C1 segment of cervical spinal cord (tissue), 14 donors: ENCODE measurements at places on chromosomes 5 and 9.

DNA sequence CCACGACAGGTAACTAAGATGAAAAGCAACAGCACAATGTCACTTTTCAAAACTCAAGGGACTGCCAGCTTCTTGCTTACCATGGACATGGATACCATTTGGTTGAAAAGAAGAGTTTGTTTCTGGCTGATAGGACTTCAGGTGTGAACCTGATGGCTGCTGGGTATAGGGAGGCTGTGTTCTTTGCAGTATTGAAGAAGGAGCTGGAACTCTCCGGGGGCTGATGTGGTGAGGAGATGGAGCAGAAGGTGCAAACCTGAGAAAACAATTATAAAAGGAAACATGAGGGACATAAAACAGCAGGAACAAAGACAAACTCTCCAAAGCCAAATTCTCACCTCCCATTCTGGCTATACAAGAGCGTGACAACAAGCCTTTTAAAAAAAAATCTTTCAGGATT lies 330.1 kb upstream of the RFX3 start:
- DNase-seq, result no peak

GRCh38 chr9:89314955-89315354 lies 3.3 kb upstream of the SECISBP2 start:
- no peak for DNase-seq

DNA sequence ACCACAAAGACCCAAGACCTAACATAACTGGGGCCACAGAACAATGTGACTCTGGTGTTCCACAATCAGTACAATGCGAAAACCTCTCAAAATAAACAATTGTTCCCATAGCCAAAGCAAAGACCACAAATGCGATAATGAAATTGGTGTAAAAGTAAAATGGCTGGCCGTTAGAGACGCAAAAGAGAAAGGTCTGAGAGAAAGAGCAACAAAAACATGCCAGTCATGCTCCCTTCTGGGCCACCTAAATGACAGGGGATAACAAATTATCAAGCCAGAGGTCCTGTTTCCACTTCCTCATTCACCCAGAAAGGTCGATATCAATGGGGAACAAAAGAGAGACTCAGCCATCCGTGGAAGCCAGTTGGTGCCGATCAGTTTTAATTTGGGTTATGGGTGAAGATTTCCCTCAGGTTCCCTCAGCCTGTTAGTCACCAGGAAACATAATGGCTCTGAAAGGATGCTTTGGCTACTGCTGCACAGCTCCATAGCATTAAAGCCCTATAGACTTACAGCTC lies 9.2 kb upstream of the CFAP95 start:
- no peak for DNase-seq

- no peak for DNase-seq
These were observed 63.2 kb downstream of the SNX24 start for GRCh38 chr5:122908662-122909061.

- DNase-seq, result peak; percentile 9
These were observed 6.1 kb upstream of the CACFD1 start for GRCh38 chr9:133453651-133454050.

DNA sequence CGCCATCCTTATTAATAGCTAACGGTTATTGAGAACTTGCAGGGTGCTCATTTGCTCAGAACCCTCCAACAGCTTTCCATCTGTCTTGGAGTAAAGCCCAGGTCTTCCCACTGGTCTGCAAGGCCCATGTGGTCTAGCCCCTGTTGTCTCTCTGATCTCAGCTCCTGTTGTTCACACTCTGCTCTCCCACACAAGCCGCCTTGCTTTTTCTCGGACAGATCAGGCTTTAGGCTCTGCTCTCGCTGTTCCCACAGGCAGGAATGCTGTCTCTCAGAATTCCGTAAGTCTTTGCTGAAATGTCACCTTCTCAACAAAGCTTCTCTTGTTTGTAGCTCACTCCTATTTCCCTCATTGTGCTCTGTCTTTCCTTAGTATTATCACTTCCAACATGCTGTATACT lies 34.3 kb downstream of the GPR107 start:
- no peak for DNase-seq

GRCh38 chr5:51380603-51381207 lies 2.5 kb upstream of the ISL1 start:
- no peak for DNase-seq

DNA sequence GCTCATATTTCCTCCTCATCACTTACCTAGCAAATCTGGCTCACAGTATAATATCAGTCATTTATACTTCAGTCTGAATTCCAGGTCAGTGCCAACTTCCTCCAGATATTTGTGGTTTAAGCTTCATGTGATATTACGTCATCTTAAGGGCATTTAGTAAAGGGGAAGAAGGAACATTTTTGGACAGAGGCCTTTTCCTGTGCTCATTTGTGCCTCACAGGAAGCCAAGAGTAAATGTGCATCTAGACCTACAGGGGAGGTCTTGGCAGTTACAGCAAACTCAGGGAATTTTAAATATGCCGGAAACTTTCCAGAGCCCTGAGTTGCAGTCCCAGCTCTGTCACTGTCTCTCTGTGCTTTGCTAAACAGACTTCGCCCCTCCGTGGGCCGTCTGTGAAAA lies 12.3 kb upstream of the KCNIP1 start:
- no peak for DNase-seq

DNA sequence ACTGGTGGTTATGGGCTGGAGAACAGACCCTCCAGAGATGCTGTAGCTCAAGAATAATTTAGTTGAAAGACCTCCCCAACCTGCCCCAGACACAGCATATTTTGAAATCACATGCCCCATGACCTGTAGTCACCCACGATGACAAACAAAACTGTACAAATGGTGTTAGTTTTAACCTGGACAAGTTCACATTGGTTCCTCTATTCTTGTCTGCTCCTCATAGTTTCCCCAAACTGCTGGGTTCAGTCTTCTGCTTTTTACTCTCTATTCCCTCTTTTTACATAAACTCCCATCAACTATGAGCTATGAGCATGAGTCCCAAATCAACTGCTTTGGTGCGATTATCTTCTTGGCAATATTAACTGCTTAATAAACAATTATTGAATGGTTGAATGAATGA lies 365.3 kb upstream of the CLINT1 start:
- DNase-seq, result no peak

- no peak for DNase-seq
These were observed 16.8 kb downstream of the KLF4 start for GRCh38 chr9:107472581-107473340.

DNA sequence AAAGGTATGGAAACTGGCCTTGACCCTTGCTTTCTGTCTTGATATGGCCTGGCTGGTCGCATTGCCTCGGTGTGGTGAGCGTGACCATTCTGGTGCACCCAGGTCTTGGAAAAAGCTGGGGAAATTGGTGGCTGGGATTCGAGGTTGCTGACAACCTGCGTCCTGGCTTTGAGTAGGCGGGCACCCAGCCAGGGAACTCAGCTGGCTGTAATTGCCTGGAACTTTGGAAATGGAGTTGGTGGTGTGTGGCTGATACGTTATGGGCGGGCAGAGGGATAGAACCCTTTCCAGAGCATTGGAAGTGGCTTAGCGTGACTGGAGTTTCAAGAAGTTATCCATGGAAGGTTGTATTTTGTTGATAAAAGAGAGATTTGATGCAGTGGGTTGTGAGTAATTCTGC lies 35.2 kb downstream of the KCNMB1 start:
- DNase-seq, result peak; percentile 16

GRCh38 chr9:132031467-132032237 lies 48.0 kb downstream of the MED27 start:
- DNase-seq, result no peak

- no peak for DNase-seq
These were observed 333.9 kb upstream of the SEMA6A start for GRCh38 chr5:116908537-116908936.
